ENCODE measurements at places on chromosomes 5 and 9.
A peak's percentile ranks its signal among the peaks of the same experiment; 100 is the strongest.

GRCh38 chr9:16282216-16282615, 588.3 kb downstream of the BNC2 start:
- DNase-seq: peak; percentile 83

GRCh38 chr5:173316339-173317020, 11.7 kb downstream of the STC2 start:
- DNase-seq: no peak

DNA sequence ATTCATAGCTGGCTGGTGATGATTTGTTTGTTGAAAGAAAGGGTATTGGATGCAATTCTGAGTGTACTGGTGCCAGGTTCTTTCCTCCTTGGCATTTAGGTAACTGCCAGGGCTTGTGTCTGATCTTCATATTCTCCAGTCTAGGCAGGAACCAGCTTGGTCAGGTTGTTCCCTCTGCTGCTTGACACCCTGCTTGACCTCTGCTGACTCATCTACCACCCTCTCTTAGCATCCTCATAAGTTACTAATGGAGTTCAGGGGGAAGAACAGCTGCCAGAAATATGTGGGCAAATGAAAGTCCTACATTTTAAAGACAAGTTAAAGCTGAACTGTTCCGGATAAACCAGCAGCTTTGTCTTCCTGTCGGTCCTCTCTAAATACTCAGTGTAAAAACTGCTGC, 116.1 kb upstream of the TNC start:
- DNase-seq: peak; percentile 96

DNA sequence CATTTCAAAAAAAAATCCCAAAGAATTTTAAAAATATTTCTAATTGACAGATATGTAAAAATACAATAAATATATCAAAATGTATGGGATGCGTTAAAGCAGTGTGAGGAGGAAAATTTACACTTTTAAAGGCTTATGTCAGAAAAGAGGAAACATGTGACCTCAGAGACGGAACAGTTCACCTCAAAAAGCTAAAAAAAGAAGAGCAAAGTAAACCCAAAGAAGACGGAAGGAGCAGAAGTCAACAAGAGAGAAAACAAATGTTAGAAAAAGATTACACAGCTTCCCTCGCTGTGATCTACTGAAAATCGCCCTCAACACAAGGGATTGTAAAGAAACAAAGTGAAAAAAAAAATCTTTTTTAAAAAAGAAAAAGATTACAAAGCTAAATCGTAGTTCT, 186.9 kb downstream of the AUH start:
- no peak for DNase-seq

- DNase-seq: no peak
Measured at GRCh38 chr5:178780581-178781498, 50.4 kb upstream of the ZNF354A start.

- no peak for DNase-seq
Measured at GRCh38 chr5:95963650-95964410, 2.2 kb upstream of the ELL2 start.

GRCh38 chr5:143225511-143225910, 178.0 kb downstream of the NR3C1 start:
- no peak for DNase-seq

- DNase-seq: peak; percentile 14
Measured at GRCh38 chr9:34381323-34381722, 4.6 kb upstream of the MYORG start.

DNA sequence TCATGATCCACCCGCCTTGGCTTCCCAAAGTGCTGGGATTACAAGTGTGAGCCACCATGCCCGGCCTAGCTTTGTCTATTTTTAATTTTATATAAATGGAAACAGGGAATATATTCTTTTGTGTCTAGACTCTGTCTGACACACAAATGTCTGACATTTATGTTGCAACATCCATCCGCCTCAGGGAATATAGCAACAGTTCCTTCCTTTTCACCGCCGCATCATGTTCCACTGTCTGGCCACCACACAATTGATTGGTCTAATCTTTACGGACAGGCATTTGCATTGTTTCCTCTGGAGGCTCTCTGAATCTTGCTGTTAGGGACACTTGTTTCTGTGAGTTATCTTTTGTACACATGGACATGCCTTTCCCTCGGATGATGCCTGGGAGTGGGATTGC, 20.1 kb upstream of the TBC1D9B start:
- no peak for DNase-seq

- DNase-seq: no peak
Measured at GRCh38 chr9:133282464-133283238, 7.7 kb upstream of the ABO start.

DNA sequence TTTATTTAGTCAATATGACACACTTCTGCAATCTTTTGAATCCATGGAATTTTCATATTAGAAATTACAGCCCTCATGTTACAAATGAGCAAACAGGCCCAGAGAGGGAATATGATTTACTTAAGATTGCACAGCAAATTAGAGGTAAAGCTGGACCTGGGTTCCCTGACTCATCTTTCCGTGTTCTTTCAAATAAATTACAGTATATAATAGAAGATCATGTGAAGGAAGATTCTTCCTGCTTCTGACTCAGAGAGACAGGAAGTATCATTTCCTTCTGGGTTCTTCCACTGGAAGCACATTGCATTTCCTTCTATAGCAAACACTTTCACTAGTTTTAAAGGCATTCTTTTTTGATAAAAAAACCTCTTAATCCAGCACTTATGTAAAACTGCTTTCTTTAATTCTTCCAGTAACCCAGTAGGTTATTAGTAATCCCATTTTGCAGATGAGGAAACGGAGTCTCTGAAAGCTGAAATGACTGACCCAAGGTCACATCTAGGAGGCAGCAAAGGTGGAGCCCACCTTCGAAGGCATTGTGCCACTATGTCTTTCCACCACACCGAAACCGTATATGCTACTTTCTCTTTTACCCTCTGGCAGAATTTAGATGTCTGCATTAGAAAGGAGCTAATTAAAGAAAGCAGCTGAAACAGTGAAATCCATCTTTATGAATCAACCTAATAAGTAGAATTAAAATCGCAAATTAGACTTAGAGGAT, 566.7 kb upstream of the KLF4 start:
- DNase-seq: peak; percentile 60

- no peak for DNase-seq
Measured at GRCh38 chr5:43117092-43117491, 3.6 kb upstream of the ZNF131 start.

DNA sequence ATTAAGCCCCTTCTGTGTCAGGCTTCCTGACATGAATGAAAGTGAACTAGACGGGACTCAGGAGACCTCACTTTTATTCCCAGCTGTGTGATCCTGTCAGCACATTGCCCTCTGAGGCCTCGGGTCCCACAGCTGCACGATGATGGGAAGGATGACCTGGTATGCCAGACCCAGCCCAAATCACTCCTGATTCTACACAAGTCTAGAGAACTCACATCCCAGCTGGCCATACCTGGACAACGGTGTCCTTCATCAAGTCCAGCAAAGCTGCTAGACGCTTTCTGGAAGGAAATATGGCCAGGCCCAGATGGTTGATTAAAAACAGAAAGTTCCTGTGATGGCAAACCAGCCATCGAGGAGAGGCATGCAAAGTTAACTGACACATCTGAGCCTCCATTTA, 118.0 kb upstream of the FSTL4 start:
- no peak for DNase-seq

- no peak for DNase-seq
Measured at GRCh38 chr9:121815546-121816448, 164.4 kb downstream of the DAB2IP start.

Measured in M059J (cell line).